ENCODE measurements at places on chromosomes 5 and 9.

- DNase-seq: no peak
Observed at GRCh38 chr5:110707260-110707844, 19.1 kb downstream of the TMEM232 start.

GRCh38 chr9:128011071-128011817 is 30.5 kb upstream of the EEIG1 start:
- no peak for DNase-seq

GRCh38 chr5:135323227-135323626 is 75.8 kb downstream of the MACROH2A1 start:
- DNase-seq: no peak

- no peak for DNase-seq
Observed at GRCh38 chr9:88182501-88182900, 44.2 kb upstream of the SPATA31C2 start.

DNA sequence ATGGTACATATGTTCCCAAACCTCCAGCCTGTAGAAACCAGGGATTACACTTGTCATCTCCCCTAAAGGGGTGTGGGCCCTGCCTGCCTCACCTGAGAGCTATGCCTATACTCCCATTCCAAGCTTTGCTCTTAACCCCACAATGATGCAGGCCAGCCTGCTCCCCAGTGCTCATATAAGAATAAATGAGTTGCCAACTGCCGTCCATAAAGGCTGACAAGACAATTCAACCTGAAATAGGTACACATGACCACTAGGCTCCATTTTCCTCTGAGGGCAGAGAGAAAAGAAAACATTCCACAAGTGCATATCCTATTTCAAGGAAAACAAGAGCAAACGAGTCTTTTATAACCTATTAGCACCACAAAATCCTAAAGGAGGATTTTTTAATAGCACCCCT is 28.4 kb downstream of the SKP1 start:
- DNase-seq: no peak

GRCh38 chr5:160450164-160450932 is 28.7 kb downstream of the PTTG1 start:
- DNase-seq: no peak

- no peak for DNase-seq
Observed at GRCh38 chr5:157370967-157371366, 89.0 kb upstream of the NIPAL4 start.

- DNase-seq: no peak
Observed at GRCh38 chr5:89703817-89704216, 705.7 kb downstream of the CETN3 start.

DNA sequence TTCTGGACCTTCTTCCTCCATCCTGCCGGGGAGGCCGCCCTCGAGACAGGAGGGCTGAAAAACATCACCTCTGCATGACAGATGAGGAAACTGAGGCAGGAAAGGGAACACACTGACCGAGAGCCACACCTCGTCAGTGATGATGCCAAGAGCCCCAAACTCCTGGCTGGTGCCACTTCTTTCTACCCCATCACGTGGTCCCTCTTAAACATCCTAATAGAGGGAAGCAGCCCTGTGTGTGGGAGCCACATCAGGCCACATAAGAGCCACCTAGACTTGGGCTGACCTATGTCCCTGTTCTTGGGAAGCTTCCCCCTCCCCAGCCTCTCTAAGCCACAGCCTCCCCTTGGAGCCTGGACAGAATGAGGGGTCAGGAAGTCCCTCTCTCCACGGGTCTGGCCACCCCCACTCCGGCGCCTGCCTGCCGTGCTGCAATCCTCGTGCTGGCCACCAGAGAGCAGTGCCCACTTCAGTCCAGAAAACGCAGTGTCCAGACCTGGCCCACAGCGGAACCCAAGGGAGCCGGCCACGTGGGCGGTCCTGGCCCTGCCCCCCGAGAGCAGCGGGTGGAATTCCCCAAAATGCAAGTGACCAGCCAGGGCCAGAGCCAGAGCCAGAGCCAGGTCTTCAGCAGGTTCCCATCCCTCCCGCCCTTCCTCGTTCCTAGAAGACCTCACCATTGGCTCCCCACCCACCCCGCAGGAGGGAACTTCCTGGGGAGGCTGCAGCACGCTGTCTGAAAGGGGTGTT is 54.7 kb upstream of the SARDH start:
- peak; percentile 77 for DNase-seq

GRCh38 chr5:152376886-152377285 is 28.2 kb downstream of the NMUR2 start:
- no peak for DNase-seq

- no peak for DNase-seq
Observed at GRCh38 chr5:134131578-134132350, 17.3 kb downstream of the TCF7 start.

DNA sequence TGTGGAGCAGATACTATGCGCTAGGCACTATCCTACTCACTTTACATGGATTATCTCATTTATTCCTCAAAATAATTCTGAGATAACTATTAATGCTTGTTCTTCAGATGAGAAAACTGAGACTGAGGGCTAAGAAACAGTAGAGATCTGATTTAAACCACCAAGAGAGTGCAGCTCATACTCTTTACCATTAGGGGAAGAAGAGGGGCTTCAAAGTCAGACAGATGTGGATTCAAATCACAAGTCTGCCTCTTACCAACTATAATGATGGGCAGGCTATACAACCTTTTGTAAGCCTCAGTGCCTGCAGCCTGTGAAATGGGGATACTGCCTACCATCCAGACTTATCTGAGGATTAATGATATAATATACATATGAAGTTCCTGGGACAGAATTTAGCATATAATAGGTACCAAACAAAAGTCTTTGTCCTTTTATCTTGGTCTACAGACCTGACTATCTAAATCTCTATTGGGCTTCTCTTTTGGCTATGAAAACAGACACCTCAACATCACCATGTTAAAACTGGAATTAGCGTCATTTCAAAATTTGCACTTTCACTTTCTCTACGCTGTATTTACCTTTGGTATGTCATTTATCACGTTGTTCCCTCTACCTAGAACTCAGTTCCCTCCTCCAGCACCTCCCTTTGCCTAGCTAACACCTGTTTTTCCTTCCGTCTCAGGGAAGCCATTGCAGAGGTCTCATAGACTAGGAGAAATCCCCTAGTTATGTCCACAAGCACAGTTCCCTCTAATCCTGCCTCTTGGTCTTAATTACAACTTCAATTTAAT is 13.8 kb upstream of the TMEM267 start:
- DNase-seq: no peak

DNA sequence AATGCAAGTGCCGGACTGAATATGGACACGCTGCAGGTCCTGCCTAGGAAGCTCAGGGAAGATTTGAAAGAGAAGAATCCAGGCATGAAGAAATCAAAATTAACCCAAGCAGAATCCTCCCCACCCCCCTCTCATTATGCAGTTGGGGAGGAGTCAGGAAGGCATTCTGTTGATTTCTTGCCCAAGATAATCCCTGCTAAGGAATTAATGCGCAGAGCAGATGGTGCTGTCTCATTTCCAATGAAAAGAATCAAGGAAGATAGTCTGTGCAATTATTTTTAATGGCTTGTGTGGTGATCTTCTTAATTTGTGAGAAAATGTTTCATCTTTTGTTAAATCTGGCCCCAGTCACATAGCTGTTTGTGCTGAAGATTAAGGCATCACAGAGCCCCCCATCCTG is 145.0 kb downstream of the ZNF462 start:
- no peak for DNase-seq

- no peak for DNase-seq
Observed at GRCh38 chr5:158011422-158011821, 152.5 kb upstream of the CLINT1 start.

DNA sequence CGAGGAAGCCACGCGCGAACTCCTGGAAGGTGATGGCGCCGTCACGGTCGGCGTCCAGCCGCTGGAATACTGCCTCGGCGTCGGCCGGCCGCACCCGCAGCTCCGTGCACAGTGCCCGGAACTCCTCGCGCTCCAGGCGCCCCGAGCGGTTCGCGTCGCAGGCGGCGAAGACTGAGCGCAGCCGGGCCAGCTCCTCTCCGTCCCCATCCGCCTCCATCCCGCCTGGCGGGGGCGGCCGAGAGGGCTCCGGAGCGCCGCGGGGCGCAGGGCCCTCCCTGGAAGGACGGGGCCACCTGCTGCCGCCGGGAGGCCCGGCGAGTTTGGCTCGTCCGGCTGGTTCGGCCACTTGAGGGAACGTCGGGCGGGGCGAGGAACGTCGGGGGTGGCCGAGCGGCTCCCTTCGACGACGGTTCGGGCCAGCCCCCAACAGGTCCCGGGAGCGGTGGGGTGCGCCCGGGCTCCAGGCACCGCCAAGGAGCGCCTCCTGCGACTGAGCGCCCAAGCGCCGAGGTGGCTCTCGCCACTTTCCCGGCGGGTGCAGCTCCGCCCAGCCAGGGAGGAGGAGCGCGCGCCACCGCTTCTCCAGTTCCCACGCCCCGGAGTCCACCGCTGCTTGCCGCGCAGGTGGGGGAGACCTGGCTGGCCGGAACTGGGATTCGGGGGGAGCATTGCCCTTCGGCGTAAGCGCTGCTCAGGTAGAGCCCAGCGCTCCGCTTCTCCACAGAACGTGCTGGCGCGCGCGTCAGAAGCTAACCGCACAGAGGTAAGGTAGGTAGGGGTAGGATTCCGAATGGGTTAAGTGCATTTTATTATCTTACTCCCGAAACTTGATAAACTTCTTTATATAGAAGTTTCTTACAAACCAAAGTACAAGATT is at the start of gene RASEF:
RASEF (minus strand) TSS at position 492 of the 877 bp plus-strand sequence; CDS start at position 217, 275 bp downstream.
- DNase-seq: peak; percentile 58

GRCh38 chr5:78533356-78533755 is 115.2 kb downstream of the LHFPL2 start:
- peak; percentile 47 for DNase-seq

DNA sequence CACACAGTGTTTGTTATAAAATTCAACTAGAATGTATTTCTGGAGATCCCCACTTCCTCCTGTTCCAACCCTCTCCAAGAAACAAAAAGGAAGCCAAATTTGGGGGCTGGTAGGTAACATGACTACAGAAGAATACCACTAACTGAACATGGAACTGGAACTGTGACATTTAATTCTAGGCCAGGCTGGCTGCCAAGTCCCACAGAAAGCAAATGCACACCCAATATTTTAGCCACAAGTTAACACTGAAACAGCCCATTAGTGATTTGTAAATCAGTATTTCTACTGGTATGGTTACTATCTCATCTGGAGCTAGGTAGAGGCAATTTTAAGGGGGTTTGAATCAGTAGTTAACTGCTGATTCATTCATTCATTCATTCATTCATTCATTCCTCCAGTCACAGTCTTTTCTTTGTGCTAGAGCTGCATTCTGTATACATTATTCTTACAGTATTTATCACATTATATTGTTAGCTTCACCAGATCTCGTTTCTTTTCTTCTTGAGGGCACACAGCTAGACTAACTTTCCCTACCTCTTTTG is 131.7 kb upstream of the GDNF start:
- DNase-seq: no peak

DNA sequence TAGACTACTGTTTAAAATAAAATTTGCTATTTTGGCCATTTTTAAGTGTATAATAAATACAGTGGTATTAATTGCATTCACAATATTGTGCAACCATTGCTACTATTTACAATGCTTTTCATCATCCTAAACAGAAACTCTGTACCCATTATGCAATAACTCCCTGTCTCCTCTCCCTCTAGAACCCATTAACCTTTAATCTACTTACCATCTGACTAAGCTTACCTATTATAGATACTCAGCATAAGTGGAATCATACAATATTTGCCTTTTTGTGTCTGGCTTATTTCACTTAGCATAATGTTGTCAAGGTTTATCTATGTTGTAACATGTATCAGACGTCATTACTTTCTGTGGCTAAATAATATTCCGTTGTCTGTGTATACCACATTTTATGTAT is 25.9 kb downstream of the CD14 start:
- no peak for DNase-seq

DNA sequence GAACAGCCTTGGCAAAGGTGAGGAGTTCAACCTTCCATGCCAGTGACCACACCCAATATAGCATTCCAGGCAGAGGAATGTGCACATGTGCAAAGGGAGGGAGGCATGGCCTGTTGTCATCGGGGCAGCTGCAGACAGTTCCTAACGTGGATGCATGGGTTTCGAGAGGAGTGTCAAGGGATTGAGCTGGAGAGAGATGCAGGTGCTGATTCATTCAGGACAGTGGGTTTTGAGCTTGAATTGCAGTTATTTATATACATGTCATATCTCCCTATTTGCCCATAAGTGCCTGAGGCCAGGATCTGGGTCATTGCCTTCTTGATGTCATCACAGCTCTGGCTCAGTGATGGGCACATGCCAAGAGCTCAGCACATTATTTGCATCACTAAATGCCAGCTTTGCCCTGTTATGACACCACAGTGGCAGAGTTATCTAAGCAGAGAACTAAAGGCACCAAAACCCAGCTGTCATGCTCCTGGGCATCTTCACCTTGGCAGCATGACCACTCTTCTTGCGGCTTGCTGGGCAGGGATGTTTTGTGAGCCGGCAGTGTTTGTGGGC is 278.0 kb downstream of the NTRK2 start:
- DNase-seq: peak; percentile 45

DNA sequence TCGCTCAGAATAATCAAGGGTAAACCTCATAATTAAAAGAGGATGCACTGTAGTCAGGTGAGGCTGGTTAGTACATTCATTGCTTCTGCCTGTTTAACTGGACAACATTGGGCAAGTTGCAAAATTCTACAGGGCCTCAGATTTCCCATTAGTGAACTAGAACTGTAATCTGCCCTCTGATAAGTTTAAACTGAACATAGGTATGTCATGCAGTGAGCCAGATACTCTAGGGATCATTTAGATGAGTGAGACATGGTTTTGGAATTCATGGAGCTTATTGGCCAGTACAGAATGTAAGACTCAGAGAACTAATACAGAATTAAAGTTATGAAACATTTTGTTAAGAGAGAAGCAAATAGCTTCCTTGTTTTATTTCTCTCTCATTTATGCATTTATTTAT is 35.9 kb downstream of the RNF44 start:
- DNase-seq: no peak

- no peak for DNase-seq
Observed at GRCh38 chr9:12416716-12417115, 276.5 kb upstream of the TYRP1 start.

DNA sequence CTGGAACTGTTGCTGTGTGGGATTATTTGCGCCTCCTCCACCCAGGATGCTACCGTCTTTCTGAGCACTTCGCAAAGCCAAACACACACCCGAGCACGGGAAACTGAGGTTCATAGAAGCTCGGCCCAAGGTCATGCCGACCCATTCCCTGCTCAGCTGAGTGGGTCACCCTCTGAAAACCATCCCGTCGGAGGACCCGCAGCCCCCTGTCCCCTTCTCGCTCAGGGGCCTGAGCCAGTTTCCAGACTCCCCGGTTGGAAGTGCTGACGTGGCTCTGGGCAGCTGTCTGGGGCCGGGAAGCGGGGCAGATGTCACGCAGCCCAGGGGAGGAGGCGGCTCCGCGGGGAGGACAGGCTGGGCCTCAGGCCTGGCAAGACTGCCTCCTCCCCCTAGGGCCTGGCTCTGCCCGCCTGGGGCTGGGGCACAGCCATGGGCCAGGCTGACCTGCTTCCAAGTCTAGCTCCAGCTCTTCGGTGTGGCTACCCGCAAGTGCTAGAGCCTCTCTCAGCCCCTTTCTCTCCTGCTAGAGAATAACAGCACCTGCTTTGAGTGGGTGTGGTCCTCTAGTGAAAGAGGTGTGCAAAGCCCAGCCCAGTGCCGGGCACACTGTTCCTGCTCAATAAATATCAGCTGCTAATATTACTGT is 9.9 kb upstream of the CXXC5 start:
- DNase-seq: peak; percentile 76

GRCh38 chr9:92610470-92611420 is 59.2 kb downstream of the IPPK start:
- DNase-seq: no peak

- DNase-seq: no peak
Observed at GRCh38 chr5:34040472-34040871, 2.5 kb downstream of the C1QTNF3 start.

Measured in T47D (cell line).